AG08395 (cell line): ENCODE measurements at places on chromosomes 6 and 20.

DNA sequence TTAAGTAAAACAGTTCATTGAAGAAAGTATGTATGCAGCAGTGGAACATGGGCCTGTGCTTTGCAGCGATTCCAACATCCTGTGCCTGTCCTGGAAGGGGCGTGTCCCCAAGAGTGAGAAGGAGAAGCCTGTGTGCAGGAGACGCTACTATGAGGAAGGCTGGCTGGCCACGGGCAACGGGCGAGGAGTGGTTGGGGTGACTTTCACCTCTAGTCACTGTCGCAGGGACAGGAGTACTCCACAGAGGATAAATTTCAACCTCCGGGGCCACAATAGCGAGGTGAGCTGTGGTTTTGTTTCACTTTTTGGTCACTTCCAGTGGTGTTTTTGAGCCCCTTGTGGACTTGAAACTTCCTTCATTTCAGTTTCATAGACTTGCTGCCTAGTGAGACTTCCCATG is 1.7 kb downstream of the TULP4 start:
- DNase-seq: no peak

DNA sequence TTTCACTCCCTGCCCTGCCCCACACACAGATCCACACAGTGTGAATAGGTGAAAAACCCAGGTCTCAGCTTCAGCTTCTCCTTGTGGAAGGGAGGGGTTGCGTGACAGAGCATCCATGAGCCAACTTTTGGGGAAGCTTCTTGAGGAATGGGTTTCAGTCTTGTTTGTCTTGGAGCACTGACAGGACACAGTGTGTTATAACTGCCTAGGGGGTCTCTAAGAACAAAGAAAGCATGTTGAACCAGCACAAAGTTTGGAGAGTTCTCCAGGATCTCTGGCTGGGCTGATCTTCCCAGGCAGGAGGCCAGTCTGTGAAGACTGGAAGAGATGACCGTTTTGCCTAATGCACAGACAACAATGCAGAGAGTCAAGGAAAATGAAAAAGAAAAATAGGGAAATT is 164.5 kb downstream of the COL12A1 start:
- no peak for DNase-seq

DNA sequence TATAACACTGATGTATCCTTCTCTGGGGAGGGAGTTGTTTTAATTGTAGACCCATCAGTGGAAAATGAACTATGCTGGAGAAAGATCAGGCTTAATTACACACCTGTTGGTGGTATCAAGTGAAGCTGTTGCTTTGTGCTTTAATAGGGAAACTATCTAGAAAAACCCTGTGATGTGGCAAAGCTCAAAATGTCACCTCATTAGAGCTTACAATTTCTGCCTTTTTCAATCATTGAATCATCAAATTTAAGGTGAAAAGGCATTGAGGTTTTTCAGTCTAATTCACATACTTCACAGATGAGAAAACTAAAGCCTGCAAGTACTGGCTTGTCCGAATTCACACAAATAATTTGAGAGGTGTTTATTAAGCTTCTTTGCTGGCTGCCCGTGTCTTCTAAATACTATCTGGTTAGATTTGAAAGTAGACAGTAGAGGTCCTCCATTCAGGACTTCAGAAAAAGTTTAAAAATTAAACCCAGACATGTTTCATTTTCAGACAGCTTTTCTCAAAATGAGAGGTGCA is 143.3 kb upstream of the MAP3K7 start:
- DNase-seq: no peak

DNA sequence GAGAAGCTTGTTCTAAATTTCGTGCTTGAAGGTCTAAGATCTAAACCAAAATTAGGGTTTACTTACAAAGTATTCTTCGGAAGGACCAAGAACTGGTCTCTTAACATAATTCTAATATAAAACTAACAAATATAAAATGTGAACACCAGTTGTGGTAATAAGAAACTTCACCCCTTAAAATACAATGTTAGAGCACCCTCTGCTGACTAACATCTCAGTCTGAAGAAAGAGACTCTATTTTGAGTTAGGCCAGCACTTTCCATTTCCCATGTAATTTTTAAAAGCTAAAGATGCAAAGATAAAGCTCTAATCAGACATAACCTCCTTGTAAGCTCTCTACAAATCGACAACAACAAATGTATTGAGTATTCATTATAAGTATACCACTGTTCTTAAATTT is 24.6 kb downstream of the ATG5 start:
- DNase-seq: peak; percentile 42

GRCh38 chr6:30885999-30886896 is 1.9 kb downstream of the DDR1 start:
- DNase-seq: peak; percentile 89

- DNase-seq: no peak
Observed at GRCh38 chr20:61949363-61949713, 116.3 kb downstream of the TAF4 start.

DNA sequence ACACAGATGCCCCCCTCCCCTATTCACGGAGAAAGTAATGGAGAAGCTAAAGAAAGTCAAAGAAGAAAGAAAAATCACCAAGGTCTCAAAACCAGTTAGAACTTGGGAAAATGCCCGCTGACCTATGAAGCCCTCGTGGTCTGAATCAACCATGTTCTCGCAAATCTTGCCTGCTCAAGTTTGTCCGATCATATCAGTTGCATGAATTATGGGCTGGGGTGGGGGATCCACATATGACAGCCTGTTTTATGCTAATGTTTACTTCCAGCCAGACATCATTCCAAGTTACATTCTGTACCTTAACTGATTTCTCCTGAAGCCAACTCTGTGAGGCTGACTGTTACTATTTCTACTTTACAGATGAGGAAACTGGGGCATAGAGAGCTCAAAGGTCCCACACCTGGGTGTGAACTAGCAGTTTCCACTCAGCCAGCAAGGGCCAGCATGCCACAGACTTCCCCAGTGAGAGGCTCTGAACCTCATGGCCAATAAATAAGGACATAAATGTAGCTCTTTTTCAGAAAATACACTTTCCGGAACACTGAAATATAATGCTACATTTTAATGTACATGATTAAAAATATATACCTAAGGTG is 2.1 kb downstream of the RNASET2 start:
- no peak for DNase-seq

- DNase-seq: no peak
Observed at GRCh38 chr6:131688286-131688685, 12.9 kb downstream of the OR2A4 start.

DNA sequence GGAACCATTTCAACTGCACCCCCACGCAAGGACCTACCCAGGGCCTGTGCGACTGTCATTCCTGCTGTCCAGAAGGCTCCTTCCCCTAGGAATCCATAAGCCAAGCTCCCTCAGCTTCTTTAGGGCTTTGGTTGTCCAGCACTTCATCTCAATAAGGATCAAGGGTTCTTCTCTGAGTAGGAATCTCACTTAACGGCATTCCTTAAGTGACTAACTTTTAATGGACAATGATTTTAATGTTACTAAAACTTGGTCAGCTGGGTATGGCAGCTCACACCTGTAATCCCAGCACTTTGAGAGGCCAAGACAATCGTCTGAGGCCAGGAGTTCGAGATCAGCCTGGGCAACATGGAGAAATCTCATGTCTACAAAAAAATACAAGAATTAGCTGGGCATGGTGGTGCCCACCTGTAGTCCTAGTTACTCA is 13.4 kb downstream of the UBE2V1 start:
- DNase-seq: no peak

DNA sequence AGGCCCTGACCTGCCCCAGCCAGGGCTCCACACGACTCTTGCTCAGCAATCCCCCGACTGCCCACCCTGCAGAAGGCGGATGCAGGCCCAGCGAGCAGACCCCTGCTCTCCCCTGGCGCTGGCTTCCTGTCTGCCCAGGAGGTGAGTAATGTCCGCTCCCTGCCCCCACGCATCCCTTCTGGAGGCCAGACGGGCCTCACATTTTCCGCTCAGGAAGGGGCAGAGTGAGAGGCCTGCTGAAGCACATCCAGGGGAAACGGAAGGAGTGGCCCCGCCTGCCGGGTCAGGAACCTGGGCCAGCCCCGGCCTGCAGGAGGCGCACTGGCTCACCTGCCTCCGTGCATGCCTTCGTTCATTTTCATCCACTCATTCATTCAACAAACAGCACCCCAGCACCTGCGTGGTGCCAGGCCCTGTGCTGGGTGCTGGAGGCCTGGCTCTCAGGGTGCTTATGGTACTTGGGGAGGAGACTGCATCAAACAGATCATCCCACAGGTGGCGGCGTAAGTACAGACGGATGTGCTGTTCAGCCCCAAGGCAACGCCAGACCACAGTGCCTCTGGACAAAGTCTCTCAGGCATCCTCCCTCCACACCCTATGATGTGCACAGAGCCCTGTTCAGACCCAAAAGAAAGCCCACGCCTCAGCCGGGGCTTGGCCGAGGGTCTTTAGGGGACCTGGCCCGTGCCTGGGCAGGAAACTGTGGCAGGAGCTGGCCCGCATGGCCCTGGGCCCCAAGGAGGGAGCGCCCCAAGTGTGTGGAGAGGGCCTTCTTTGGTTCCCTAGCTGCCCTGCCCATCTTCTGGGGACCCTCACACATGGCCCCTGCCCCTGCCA is 112.1 kb downstream of the ASXL1 start:
- peak; percentile 25 for DNase-seq

- no peak for DNase-seq
Observed at GRCh38 chr6:113650610-113650979, 206.6 kb upstream of the MARCKS start.
